Skeletal muscle cell (primary cell): ENCODE measurements at places on chromosomes 11 and 22.
A peak's percentile ranks its signal among the peaks of the same experiment; 100 is the strongest.

- DNase-seq = no peak
Measured at GRCh38 chr22:31742115-31742514, 7.8 kb downstream of the PRR14L start.

DNA sequence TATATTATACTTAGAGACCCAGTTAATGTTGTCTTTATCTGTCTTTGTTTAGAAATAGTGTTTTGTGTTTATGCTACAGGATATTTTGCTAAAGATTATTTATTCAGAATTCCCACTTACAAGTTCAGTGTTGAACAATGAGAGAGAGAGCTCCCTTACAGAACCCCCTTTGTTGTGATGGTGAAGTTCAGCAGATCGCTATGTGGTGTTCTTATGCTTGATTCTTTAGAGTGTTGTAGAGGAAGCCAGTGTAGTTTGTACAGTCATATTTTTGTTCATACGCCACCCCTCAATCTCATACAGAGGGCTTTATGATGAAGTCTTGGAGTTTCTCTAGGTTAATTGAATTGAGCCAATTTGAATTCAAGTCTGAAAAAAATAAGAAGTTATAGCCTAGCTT is 150.2 kb downstream of the TMEM135 start:
- no peak for DNase-seq

- DNase-seq = no peak
Measured at GRCh38 chr11:69401715-69402114, 79.7 kb upstream of the LINC01488 start.

- DNase-seq = no peak
Measured at GRCh38 chr11:128234143-128234542, 353.2 kb downstream of the ETS1 start.

DNA sequence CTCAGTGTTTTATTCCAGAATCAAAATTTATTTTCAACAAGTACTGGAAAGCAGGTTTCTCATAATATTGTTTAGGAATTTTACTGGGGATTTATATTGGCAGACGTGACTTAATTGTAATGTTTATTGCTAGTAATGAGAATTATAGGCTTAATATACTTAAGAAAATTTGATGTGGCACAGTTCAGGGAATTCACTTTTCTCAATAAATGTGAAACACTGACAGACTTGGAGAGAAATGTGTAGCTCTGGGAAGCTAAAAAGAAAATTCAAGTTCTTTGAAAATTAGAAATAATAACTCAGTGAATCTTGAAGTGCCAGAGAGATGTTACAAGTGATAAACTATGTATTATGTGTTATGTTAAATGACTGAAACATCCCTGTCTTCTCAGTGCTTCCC is at the start of gene OR51F2:
TSS of gene OR51F2 (plus strand) at position 301 of the 400 bp plus-strand sequence. CDS start 101 bp downstream, outside the sequence.
- DNase-seq = no peak

DNA sequence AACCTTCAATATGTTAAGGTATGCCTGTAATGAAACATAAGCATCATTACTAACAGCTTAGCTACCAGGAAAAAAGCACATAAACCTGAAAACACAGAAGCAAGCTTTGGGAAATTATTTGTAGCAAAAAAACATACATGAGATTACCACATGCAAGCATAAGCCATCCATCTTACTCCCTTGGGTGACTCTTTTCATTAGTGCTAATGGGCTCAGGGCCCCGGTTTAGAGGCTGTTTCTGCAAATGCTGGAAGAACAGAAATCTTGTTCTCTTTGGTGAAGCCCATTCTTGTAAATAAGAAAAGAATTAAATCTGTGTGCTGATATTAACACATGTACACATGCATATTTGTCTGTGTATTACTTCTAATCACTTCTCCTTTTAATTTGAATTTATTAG is 314.3 kb downstream of the TTC28 start:
- no peak for DNase-seq

DNA sequence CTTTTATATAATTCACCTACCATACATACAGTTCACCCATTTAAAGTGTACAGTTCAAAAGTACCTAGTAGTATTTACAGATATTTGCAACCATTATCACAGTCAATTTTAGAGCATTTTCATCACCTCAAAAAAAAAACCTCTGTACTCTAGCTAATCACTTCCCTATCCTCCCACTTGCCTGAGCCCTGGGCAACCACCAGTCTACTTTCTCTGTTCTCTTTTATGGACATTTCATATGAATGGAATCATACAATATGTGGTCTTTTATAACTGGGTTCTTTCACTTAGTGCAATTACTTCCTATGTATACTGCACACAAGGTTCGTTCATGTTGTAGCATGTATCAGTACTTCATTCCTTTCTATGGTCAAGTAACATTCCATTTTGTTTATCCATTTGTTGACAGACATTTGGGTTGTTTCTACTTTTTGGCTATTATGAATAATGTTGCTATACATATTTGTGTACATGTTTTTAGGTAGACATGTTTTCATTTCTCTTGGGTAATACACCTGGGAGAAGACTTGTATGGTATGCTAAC is 17.8 kb upstream of the NEU3 start:
- no peak for DNase-seq

- DNase-seq = no peak
Measured at GRCh38 chr11:119416606-119417580, 6.1 kb downstream of the THY1 start.

GRCh38 chr11:26483108-26483507 is 89.0 kb downstream of the MUC15 start:
- DNase-seq = peak; percentile 9

DNA sequence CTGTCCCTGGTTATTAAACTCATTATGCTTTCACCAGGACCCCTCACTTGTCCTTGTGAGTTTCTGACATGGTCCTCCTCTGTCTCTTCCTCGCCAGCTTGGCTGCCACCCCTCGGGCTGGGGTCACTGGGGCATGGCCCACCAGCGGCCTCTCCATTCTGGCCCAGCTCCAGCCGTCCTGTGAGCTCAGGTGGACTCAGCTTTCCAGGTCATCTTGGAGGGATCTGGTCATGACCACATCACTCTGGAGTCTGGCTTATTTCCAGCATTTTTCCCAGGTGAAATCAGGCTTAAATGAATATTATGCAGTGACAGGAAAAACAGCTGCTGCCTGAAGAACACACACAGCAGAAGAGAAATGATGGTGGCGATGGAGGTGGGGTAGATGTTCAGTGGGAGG is 224.5 kb downstream of the ADAMTS15 start:
- DNase-seq = no peak

GRCh38 chr22:29903371-29903770 is 20.4 kb downstream of the MTMR3 start:
- no peak for DNase-seq

- no peak for DNase-seq
Measured at GRCh38 chr11:1573077-1573902, 1.2 kb upstream of the DUSP8 start.

DNA sequence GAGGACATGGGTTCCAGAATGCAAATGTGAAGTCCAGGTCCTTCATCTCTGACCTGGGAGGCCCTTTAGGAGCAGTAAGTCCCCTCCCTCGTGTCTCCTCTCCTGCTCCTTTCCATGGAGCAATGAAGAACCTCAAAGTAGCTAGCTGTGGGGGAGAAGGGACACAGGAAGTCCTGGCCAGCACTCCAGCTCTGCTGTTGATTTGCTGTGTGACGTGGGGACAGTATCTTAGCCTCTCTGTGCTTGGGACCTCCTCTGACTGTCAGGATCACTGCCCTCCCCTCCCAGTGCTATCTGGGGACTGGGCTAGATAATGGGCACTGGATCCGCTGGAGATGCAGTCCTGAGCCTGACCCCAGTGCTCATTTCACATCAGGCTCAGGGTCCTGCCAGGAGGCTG is 1.1 kb upstream of the APOBEC3H start:
- DNase-seq = no peak

DNA sequence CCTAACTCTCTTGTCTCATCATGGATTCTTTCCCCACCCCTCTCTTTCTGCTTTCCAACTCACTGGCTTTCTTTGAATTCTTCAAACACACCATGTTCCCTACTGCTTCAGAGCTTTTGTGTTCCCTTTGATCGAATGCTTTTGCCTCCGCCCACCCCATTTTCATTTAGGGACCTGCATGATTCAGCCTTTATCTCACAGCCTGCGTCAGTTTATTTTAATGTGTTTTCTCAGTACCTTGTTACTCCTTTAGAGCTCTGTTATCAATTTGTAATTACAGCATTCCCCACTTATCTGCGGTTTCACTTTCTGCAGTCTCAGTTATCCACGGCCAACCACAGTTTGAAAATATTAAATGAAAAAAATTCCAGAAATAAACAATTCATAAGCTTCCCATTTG is 451.3 kb downstream of the METTL15 start:
- no peak for DNase-seq

- DNase-seq = no peak
Measured at GRCh38 chr11:117062498-117062897, 35.7 kb downstream of the SIK3 start.

- no peak for DNase-seq
Measured at GRCh38 chr22:39453765-39454378, 2.9 kb upstream of the MGAT3 start.

DNA sequence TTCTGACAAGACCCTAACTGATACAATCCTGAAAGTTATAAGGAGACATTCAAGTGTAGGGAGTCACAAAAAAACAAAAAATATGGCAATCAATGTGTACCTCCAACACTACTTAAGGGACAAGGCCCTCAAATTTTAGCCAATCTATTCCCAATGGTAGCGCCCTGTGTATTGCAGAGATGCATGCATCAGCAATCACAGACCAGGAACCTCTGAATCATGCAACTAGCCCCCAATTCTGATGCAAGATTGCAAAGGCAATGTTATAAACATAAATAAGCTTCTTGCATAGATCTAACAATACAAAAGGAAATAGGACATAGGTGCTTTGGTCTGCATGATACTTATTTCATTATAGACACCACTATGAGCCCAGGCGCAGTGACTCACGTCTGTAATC is 29.7 kb upstream of the SIK2 start:
- DNase-seq = no peak

GRCh38 chr11:2382936-2383851 is 6.1 kb downstream of the CD81 start:
- DNase-seq = no peak

GRCh38 chr11:65491614-65492386 is 7.0 kb upstream of the MALAT1 start:
- peak; percentile 98 for DNase-seq

DNA sequence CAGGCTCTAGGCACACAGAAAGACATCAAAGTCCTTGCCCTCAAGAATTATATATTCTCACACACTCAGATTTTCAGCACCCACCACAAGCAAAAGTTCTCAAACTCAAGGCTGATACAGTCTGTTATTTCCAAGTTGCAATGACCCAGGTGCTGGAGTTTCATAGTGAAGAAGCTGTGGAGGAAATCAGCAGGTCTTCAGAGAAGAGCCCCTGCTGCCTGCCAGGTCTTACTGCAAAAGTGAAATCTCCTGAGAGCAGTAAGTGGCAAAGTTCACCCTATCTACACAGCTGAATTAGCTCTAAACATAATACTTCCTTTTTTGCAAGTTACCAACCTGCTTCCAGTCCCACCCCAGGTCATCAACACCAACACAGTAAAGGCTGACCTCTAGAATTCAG is 64.6 kb downstream of the RPL27A start:
- no peak for DNase-seq

- no peak for DNase-seq
Measured at GRCh38 chr11:126939552-126939951, 61.0 kb downstream of the KIRREL3 start.

GRCh38 chr11:2259897-2260451 is 10.4 kb downstream of the ASCL2 start:
- no peak for DNase-seq

DNA sequence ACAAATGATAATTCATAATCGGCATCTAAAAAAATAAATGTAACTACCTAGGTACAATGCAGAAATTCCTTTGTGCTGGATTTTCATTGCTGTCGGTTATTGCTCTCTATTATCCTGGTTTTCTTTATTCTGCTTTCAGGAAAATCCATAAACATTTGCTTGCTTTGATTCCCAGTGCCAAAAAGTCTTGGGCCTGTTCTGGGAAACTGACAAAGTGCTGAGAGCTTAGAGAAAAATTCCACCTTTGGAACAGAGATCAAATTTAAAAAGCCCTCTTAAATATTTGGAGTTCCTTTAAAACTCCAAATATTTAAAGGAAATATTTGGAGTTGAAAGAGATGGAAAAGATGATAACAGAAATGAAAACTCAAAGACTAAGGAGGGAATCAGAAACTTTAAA is 87.3 kb upstream of the ZBED5 start:
- no peak for DNase-seq

GRCh38 chr11:13963169-13963948 is 836 bp downstream of the SPON1 start:
- DNase-seq = no peak

- DNase-seq = no peak
Measured at GRCh38 chr22:28207281-28208030, 288.4 kb upstream of the PITPNB start.

DNA sequence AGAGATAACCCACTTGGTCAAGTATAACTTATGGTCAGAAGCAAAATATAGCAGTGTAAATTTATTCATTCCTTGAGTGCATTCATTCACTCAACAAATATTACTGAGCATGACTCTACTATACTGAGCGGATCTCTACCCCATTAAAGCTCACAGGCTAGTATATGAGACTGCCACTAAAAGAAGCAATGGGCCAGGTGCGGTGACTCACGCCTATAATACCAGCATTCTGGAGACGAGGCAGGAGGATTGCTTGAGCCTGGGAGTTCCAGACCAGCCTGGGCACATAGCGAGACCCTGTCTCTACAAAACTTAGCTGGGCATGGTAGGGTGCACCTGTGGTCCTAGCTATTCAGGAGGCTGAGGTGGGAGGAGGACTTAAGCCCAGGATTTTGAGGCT is 197.6 kb upstream of the BLID start:
- no peak for DNase-seq

DNA sequence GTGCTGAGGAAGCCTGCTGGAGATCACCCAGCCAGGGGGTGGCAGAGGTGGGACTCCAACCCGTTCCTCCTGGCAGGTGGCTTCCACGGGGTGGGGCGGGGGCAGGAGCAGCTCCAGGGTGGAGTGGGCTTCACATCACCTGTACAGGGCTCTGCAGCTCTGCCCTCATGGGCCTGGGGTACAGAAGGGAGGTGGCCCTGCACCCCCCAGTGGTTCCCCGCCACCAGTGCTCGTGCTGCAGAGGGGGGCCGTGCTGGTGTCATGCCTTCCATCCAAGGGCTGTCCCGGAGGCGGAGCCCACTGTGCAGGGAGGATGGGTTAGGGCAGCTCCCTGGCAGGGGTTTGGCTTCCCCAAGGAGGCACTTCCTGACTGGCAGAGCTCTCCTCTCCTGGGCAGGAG is 76.4 kb upstream of the SHISAL1 start:
- no peak for DNase-seq
